M059J (cell line): ENCODE measurements at places on chromosomes 5 and 9.

- DNase-seq: peak; percentile 22
Measured at GRCh38 chr5:77867914-77868313, 91.8 kb upstream of the TBCA start.

GRCh38 chr9:23686896-23687295 lies 139.1 kb downstream of the ELAVL2 start:
- DNase-seq: peak; percentile 65

- DNase-seq: no peak
Measured at GRCh38 chr5:177600508-177601018, 631 bp downstream of the B4GALT7 start.

DNA sequence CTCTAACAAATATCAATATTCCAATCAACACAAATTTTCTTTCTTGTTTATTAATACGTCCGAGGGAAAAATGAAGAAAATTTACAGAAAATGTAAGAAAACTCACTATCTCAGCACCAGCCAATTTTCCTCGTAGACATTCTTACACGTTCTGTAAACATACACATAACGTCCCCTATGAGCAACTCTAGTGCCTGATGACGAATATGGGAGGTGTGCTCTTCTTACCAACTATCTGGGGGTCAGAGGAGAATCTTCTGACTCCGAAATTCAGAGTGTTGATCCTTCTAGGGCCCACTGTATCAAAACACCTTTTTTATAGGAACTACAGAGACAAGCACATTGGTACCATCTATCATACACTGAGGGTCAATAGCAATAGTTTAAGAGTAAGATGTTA lies 198.7 kb downstream of the GAPVD1 start:
- no peak for DNase-seq

GRCh38 chr9:80175286-80176150 lies 603.8 kb downstream of the TLE4 start:
- peak; percentile 37 for DNase-seq

GRCh38 chr9:21081451-21081850 lies 3.7 kb upstream of the IFNB1 start:
- DNase-seq: no peak

- DNase-seq: no peak
Measured at GRCh38 chr5:175836737-175837136, 34.6 kb upstream of the CPLX2 start.

- peak; percentile 98 for DNase-seq
Measured at GRCh38 chr9:81492710-81493447, 196.5 kb downstream of the TLE1 start.

GRCh38 chr5:24598956-24599355 lies 45.8 kb downstream of the CDH10 start:
- DNase-seq: no peak

DNA sequence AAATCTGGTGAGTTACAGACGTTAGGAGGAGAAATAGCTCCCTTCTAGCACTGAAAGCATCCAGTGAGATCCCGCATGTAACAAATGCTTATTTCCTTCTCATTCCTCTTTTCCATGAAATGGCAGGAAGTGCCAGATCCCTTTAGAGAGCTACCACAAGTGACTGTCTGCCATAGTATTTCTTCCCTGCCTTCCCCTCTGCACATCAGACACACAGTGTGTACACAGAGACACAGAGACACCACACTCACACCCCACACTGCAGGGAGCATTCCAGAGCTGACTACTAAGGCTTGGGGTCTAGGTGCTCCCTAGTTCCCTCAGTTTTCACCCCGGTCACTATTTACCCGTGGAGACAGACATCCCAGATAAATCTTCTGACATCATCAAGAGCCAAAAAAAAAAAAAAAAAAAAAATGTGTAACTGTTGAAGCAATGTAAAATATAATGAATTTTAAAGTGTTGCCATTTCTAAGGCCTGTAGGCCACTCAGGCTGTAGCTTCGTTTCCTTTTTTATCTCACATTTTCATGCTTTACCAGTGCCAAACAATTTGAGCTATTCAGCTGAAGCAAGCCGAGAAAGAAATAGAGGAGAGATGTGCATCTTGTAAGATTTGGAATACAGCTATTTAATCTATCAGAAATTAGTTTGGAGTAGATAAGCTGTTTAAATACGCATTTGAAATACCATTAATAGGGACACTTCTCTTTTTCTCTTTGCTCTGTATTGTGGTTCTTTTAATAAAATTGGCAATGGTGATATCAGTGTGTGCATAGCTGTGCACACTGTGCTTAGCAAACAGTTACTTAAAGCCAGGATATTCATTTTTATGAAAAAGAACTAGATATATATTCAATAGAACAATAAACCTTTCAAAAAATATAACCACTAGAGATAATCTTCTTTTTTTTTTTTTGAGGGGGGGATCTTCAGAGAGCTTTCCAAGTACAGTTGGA lies 405.5 kb downstream of the PDE4D start:
- no peak for DNase-seq

- DNase-seq: no peak
Measured at GRCh38 chr9:114895521-114895991, 34.8 kb downstream of the TNFSF8 start.

- no peak for DNase-seq
Measured at GRCh38 chr9:135147474-135147805, 60.0 kb downstream of the OLFM1 start.

DNA sequence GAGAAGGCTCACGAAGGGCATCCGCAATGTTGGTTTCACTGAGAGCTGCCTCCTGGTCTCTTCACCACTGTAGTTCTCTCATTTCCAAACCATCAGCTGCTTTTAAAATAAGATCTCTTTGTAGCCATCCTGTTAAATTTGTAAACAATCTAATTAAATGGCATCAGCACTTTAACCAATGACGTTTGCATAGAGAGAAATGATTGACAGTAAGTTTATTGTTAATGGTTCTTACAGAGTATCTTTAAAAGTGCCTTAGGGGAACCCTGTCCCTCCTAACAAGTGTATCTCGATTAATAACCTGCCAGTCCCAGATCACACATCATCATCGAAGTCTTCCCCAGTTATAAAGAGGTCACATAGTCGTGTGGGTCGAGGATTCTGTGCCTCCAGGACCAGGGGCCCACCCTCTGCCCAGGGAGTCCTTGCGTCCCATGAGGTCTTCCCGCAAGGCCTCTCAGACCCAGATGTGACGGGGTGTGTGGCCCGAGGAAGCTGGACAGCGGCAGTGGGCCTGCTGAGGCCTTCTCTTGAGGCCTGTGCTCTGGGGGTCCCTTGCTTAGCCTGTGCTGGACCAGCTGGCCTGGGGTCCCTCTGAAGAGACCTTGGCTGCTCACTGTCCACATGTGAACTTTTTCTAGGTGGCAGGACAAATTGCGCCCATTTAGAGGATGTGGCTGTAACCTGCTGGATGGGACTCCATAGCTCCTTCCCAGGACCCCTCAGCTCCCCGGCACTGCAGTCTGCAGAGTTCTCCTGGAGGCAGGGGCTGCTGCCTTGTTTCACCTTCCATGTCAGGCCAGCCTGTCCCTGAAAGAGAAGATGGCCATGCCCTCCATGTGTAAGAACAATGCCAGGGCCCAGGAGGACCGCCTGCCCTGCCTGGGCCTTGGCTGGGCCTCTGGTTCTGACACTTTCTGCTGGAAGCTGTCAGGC lies 16.6 kb downstream of the SQSTM1 start:
- DNase-seq: no peak

GRCh38 chr5:158819840-158820620 lies 279.7 kb downstream of the EBF1 start:
- peak; percentile 24 for DNase-seq

DNA sequence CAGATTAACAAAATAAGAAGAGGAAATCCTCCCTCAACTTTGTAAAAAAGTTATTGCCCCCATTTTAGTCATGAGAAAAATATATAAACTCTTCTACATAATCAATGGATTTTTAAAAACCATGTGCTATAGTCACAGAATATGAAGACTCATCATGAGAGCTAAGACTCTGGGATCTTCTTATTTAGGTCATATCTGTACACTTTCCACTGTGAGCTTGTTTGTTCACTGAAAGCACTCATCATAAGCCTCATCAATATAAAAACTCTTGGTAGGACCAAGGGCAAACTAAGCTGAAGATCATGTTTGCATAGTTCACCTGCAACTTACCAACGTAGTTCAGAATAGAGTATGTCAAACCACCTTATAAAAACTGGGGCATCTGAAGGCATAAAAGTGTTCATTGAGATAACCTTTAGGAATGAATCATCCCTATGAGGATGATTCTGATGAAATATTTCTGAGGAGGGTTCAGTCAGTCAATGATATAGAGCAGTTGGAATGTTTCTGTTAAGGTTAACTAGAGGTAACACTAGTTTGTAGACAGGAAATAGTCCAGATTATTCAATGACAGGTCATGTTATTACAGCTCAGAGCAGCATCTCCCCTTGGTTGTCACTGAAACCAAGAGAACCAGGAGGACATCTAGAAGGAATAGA lies 289.9 kb upstream of the SMC2 start:
- peak; percentile 57 for DNase-seq

GRCh38 chr9:130172161-130172857 lies at the start of gene NCS1:
Gene NCS1, plus strand, starts transcription at chr9:130172404. Its CDS starts 260 bp downstream, at chr9:130172664.
- peak; percentile 64 for DNase-seq

DNA sequence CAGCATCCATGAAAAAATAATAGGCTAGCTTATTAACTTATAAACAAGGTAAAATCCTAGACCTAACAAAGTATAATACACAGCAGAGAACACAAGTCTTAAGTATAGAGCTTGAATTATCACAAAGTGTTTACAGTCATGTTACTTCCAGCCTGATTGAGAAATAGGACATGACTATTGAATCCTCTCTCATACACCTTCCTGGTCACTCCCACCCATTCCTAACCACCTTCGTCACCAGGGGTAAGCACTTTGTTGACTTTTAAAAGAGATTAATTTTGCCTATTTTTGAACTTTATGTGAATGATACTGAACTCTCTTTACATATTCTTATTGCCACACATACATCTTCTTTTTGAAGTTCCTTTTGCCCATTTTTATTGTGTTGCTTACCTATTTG lies 325.8 kb downstream of the PJA2 start:
- DNase-seq: no peak

DNA sequence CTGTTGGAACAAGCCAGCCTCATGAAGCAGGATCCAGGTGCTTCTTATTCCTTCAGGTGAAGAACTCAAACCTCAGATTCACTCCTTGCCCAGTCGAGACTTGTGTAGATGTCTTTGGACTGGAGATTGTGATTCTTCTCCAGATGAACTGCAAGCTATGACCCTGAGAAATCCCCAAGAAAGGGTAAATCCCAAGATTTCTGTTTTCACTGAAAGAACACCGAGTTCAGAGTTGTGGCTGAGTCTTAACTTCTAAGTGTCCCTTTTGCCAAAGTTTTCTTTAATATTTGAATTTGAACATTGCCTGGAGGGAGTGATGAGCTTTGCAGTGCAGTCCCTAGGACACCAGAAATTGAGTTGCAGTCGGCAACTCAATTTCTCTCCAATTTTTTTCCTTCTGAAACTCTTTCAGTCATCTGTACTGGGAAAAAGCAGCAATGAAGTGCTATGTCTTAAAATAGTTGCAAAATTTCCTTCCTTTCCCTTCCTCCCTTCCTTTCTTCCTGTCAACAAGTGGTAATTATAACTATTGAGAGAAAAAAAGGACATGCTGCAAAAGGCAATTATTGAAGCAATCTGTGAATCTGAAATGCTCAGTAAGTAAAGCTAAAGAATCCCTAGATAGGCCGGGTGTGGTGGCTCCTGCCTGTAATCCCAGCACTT lies 56.1 kb downstream of the ANKRD55 start:
- DNase-seq: no peak

- peak; percentile 96 for DNase-seq
Measured at GRCh38 chr5:10885026-10885425, 124.0 kb upstream of the DAP start.

DNA sequence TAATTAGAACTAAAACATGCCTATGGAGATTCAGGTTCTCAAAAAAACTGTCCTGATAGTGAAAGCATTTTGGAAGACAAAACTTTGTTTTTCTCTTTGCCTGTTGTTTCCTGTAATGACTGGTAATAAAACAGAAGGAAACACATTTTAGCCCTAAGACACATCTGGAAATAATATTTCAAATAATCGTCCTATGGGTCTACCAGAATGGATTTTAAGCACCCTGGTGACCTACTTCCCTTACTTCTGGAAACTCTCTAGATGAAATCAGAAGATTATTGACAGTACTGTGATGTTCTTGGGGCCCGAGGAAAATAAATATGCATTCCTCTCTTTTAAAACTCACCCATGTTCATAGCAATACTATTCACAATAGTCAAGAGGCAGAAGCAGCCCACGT lies 110.1 kb upstream of the TLE4 start:
- DNase-seq: no peak

- no peak for DNase-seq
Measured at GRCh38 chr5:75055727-75056144, 3.4 kb upstream of the GCNT4 start.

DNA sequence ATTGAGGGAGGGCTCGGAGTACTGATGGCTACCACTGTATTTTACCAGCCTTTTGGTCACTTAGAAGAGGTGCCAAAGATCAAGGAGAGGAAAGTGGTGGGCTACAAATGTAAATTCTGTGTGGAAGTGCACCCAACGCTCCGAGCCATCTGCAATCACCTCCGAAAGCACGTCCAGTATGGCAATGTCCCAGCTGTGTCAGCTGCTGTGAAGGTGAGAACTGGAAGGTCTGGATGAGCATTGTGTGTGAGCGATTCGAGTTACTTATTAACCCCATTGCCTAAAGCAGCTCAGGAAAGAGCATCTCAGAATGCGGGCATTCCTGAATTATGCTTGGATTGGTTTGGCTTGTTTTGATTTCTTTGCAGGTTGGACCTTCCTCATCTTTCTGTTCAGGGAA lies 67.5 kb downstream of the ZNF462 start:
- no peak for DNase-seq

- peak; percentile 99 for DNase-seq
Measured at GRCh38 chr5:150263801-150264621, 25.6 kb downstream of the CAMK2A start.

GRCh38 chr9:4034404-4034803 lies 265.5 kb downstream of the GLIS3 start:
- no peak for DNase-seq

- DNase-seq: no peak
Measured at GRCh38 chr9:121798941-121799340, 147.5 kb downstream of the DAB2IP start.

- DNase-seq: no peak
Measured at GRCh38 chr5:73822278-73822988, 196.4 kb downstream of the ARHGEF28 start.

DNA sequence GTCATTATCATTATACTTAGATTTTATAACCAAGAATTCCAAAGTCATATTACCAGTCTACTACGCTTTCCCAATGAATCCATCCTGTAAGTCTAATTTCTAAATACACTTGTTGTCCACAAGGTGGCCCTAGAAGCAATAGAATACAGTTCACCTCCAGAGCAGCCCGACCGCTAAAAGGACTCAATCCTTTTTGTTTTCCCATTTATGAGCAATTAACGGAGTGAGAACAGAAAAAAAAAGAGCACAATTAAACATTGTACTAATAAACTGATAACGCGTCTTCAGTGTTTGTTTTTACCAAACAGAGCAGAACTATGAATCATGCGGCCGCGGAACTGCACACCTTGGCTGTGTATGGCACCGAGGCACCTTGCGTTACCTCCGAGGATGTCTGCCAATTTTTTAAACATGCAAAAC lies 160.7 kb upstream of the DAPK1 start:
- DNase-seq: peak; percentile 89

DNA sequence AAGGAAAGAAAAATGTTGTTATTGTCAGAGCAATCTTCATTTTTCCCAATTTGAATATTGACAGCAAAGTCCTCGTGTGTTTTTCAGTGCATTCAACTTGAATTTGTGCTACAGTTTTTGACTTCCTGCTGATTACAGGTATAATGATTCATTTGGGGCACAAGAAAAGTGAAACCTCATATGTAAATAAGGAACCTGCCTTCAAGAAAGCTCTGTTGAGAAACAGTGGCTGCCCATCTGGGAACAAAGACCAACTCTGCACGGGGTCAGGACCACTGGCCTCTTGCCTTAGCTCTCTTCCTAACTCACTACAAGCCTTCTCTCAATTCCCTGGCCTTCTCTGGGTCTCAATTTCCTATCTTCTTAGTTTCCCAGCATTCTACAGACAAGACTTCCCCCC lies 21.0 kb downstream of the TIMD4 start:
- DNase-seq: no peak
